NCI-H1105 treated with DMSO at 0.1 percent for 48 hours (cell line): ENCODE measurements at places on chromosomes 2 and 18.
A peak's percentile ranks its signal among the peaks of the same experiment; 100 is the strongest.

GRCh38 chr2:100520224-100520623, 42.6 kb upstream of the PDCL3 start:
- no peak for DNase-seq

- DNase-seq, result peak; percentile 76
These were observed 11.1 kb upstream of the SCG2 start for GRCh38 chr2:223613017-223613950.

DNA sequence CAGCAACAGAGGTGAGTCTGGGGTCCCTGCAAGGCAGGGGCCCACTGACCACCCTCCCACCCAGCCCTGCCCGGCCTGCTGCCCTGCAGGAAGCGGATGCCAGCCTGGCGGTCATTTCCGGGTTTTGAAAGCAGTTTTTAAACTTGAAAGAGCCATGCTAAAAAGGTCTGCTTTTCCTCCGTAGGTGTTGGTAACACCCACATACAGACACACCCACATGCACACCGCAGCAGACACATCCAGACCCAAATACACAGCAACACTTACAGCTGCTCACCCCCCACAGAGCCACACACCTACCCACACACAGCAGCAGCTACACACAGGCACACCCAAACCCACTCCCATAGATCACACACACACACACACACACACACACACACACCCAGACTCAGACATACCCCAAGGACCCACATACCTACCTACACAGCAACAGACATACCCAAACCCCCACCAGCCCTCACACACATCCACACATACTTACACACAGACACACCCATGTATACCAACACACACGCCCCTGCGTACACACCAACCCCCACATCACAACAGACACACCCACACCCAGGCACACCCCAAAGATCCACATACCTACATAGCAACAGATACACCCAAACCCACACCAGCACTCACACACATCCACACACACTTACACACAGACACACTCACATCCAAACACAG, 7.6 kb downstream of the ZFP36L2 start:
- DNase-seq, result no peak

DNA sequence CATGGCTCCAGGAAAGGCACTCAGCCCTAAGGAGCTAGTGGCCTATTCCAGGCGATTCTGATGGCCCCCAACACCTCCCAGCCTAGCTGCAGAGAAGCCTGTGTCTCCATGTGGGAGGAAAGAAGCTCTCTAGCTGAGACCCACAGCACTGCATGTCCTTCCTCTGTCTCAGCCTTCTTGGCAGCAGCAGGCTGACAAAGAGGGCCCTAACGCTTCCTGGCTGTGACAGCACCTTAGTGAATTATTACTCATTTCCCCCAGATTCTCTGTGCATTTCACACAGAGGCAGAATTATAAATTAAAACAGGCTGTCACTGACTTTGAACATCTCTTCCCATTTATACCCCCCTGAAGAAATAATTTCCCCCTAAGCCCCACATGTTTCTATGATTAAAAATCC, 206.8 kb downstream of the CLIP4 start:
- no peak for DNase-seq

DNA sequence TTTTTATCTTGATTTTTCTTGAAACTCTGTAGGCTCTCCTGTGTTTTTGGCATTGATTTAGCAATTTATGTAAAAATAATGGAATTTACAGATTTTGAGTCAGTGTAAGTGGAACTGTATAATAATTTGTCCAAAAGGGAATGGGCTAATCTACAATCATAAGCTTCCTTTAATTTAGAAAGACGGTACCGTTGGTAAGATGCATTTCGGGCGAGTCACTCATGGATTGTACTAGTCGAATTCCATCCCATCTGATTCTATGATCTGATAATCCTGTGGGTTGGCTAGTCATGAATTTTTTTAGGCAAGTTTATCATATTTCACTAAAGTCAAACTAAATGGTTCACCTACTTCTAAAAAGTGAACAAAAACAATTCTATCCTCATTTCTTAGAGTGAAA, 133.4 kb downstream of the ZNF407 start:
- no peak for DNase-seq

GRCh38 chr18:3511980-3512379, 62.0 kb downstream of the TGIF1 start:
- DNase-seq, result no peak

GRCh38 chr2:69933254-69933828, 18.4 kb downstream of the MXD1 start:
- DNase-seq, result no peak

- no peak for DNase-seq
These were observed 64.2 kb upstream of the PID1 start for GRCh38 chr2:229335330-229335729.

- no peak for DNase-seq
These were observed 9.5 kb downstream of the SESTD1 start for GRCh38 chr2:179255129-179255528.

- no peak for DNase-seq
These were observed 117.8 kb downstream of the PTPRM start for GRCh38 chr18:7684966-7685365.

GRCh38 chr2:100660851-100661584, 98.2 kb downstream of the PDCL3 start:
- DNase-seq, result no peak

DNA sequence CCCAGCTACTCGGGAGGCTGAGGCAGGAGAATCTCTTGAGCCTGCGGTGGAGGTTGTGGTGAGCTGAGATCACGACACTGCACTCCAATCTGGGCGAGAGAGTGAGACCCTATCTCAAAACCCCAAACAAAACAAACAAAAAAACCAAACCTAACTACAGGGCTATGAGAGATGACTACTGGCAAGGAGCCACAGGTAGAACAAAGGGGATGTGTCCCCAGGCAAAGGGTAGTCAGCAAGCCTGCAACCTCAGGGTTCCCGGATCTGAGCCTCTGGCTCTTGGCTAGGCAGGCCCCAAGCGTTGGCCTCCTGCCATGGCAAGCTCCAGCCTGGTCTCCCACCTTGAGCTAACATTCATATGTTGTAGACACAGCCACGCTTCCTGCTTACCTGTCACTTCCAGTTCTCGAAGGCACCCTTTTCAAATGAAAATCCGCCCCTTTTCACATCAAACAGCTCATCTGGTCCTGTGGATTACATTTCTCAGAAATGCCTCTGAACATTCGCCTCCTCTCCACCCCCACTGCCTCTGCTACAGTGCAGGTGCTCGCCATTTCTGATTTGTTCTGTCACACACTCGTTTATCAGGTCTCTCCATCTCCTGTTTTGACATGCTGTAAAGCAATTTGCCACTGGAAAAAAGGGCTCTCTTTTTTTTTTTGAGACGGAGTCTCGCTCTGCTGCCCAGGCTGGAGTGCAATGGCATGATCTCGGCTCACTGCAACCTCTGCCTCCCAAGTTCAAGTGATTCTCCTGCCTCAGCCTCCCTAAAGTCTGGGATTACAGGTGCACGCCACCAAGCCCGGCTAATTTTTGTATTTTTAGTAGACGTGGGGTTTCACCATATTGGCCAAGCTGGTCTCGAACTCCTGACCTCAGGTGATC, 13.1 kb upstream of the ACTR3 start:
- DNase-seq, result peak; percentile 92

DNA sequence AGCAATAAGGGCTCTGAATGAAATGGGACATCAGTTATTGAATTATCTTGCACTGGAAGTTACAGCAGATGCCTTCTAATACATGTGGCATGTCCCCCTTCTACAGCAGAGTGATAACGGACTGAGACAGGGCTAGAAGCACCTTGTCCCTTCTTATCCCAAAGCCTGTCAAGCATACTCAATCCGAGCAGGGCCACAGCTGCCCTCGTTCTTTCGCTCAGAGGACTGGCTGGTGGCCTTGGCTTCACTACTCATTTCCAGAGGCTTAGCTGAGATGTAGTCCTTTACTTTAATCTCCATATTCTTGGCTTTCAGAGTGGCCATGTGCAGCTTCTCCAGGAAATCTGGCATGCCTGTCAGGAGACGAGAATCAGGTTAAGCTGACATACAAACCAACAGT, 22.1 kb downstream of the STARD7 start:
- DNase-seq, result no peak

DNA sequence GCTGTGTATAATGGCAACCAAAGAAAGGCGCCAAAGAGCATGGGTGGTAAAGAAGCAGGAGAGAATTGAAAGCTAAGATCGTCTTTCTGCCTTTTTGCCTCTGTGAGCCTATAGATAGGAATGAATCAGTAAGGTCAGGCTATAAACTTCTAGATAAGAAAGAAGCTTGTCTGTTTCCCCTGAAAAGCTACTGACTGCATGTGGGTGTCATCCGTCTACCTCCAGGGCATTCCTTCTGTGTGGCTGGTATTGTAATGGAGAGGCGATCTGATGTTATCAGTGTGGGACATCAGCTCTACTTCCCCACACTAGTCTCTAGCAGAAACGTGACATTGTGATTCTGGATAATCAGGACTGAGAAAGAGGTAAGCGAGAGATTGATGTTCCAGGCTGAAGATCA, 63.4 kb upstream of the PLA2R1 start:
- DNase-seq, result no peak

DNA sequence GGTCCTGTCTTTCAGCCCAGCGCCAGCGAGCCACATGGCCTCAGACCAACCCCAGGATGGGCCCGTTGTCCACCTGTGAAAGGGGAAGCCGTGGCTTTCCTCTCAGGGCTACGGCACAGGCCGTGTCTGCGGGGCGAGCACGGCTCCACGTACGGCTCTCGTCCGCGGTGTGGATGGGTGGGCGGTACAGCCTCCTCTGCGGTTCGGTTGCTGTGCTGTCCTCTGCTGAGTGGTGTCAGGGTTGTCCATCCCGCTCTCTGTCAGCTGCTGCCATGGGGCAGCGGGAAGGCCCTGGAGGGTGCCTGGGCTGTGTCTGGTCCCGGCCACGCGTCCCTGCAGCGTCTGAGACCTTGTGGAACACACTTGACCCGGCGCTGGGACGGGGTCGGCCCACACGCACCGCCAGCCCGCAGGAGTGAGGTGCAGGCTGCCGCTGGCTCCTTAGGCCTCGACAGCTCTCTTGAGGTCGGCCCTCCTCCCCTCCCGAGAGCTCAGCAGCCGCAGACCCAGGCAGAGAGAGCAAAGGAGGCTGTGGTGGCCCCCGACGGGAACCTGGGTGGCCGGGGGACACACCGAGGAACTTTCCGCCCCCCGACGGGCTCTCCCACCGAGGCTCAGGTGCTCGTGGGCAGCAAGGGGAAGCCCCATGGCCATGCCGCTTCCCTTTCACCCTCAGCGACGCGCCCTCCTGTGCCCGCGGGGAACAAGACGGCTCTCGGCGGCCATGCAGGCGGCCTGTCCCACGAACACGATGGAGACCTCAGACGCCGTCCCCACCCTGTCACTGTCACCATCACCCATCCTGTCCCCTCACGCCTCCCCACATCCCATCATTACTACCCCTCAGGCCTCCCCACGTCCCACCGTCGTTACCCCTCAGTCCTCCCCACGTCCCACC, 128.7 kb downstream of the NFATC1 start:
- DNase-seq, result no peak

GRCh38 chr2:8203364-8203763, 478.5 kb upstream of the ID2 start:
- no peak for DNase-seq

GRCh38 chr2:153623020-153623419, 144.5 kb upstream of the RPRM start:
- no peak for DNase-seq

DNA sequence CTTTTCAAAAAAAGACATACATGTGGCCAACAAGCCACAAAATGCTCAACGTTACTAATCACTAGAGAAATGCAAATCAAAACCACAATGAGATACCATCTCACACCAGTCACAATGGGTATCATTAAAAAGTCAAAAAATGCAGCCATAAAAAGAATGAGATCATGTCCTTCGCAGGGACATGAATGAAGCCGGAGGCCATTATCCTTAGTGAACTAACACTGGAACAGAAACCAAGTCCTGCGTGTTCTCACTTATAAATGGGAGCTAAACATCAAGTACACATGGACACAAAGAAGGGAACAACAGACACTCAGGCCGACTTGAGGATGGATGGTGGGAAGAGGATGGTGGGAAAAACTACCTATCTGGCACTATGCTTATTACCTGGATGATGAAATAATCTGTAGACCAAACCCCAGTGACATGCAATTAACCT, 17.8 kb upstream of the ATL2 start:
- DNase-seq, result no peak

DNA sequence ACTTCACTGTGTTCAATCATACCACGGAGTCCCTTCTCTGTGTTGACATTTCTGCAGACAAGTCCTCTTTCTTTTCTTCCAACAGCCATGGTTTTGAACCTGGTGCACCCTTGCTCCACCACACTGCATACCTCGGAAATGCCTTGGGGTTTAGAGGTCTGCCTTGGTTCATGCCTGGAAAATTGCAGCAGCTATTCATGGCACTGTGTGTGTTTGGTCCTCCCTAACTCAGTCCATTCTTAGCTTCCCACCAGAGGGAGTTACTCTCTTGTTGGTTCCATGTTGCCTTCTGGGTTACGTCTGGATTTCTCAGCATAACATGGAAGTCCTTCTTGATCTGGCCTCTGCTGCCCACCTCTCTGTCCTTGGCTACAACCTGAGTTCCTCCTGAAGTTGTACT, 206.0 kb downstream of the FHOD3 start:
- no peak for DNase-seq

DNA sequence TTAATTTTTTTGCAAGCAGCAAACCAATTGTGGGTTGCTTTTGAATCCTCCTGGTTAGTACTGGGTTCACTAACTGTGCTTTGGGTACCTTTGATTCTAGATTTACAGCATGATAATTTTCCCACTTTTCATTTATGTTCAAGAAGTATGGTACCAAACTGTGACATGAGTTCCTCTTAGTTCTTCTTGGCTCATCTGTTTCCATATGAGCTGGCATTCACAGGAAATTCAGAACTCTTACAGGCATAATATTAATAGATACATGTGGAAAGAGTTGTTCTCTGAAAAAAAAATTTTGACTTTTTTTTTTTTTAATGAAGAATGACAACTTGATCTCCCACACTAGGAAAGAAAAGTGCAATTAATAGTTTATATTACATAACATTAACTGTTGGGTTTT, 59.4 kb downstream of the FMNL2 start:
- DNase-seq, result no peak

GRCh38 chr2:33477473-33478468, 1.3 kb downstream of the RASGRP3 start:
- no peak for DNase-seq

- no peak for DNase-seq
These were observed 250.9 kb upstream of the FBXO11 start for GRCh38 chr2:48157150-48157549.

- DNase-seq, result no peak
These were observed 43.1 kb upstream of the TEX51 start for GRCh38 chr2:126855606-126856005.

DNA sequence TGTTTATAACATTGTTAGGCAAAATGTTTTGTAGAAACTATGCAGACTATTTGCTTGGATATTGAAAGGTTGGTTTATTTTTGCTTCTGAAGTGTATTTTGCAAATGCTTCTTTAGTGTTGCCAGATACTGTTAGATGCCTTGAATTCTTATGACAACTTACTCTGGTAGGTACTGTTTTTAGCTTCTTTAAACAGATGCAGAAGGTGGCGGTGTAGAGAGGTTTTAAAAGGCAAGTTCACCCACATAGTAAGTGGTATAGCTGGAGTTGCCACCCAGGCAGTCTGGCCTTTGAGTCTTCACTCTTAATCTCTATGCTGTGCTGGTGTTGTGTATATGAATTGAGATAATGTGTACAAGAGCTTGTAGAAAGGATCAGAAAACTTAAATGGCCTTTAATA, 3.6 kb downstream of the PCYOX1 start:
- no peak for DNase-seq
